ENCODE measurements at places on chromosomes 7 and 10. TPM values are rescaled to one million over a fixed set of nuclear protein-coding genes. Genes with fewer than 3 reads are reported as not detected.

Gene ITGA8
- total RNA-seq, result 2.6 TPM

DNA sequence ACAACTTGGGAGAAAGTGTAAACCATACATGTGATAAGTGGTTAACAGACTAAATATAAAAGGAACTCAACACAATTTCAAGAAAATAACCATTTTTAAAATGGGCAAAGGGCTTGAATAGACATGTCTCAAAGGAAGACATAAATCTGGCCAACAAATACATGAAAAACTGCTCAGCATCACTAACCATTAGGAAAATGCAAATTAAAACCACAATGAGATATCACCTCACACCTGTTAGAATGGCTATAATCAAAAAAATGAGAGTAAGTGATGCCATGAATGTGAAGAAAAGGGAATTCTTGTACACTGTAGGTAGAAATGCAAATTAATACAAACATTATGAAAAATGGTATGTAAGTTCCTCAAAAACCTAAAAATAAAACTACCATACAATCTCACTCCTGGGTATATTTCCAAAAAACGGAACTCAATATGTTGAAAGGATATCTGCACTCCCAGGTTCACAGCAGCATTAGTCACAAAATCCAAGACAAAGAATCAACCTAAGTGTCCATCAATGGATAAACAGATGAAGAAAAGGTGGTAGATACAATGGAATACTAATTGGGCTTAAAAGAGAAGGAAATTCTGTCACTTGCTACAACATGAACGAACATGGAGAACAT, 5.6 kb downstream of the SNX13 start:
- DNase-seq, result no peak

DNA sequence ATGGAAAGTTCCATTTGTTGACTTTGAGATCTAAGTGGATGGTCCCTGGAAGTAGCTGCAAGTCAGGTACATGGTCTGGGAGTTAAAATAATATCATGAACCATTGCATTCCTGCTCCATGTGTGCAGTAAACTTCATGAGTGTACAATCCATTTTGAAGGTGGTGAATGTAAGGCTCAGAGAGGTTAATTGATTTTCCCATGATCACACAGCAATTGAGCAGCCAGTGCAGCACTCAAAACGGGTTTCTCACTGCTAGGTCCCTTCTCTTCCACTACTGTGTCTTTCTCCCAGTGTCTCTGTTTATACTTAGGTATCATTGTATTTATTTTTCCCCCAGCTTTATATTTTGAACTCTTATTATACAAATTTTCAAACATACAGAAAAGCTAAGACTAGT, 9.9 kb downstream of the ZSCAN25 start:
- DNase-seq, result no peak

DNA sequence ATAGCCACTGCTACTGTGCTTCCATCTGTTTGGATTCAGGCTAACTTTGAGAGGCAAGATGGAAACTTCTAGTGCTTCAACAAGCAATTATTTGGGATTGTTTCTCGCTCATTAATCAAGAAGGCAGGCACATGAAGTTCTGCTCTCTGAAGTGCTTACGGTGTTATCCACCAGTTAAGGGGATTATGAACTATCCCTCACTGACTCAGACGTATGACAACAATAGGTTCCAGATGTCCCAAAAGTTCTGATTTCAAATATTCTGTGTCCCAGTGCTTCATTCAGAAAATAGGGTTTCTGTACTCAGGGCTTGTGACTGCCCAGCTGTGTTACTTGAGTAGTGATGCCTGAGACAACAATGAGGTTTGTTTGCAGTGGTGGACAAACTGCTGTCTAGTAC, 81.0 kb downstream of the HACD1 start:
- DNase-seq, result no peak

Gene FGFR2
- 44.3 TPM for total RNA-seq

DNA sequence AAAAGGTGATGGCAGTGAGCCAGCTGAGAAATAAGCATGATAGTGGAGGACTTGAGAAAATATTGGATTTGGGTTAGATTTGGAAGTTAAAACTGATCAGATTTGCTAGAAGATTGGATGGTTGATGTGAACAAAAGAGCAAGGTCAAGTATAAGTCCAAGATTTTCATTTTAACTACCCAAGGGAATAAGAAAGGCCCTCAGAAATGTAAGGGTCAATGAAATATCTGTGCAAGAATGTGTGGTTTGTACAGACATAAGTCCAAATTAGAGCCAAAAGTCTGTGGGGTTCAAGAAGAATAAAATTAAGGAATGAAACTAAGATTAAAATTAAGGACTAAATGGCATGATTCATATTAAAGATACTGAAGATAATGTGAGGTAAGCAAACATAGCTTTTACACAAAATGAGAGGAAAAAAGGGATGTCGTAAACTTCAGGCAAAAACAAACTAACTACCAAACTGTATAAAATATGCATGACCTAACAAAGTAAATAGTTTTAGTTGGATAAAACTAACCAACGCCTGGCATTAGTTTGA, 78.4 kb upstream of the CACNA2D1 start:
- no peak for DNase-seq

GRCh38 chr10:12048547-12048946, 5.9 kb upstream of the UPF2 start:
- no peak for DNase-seq

GRCh38 chr10:71663311-71663710, 56.3 kb downstream of the C10orf105 start:
- no peak for DNase-seq

DNA sequence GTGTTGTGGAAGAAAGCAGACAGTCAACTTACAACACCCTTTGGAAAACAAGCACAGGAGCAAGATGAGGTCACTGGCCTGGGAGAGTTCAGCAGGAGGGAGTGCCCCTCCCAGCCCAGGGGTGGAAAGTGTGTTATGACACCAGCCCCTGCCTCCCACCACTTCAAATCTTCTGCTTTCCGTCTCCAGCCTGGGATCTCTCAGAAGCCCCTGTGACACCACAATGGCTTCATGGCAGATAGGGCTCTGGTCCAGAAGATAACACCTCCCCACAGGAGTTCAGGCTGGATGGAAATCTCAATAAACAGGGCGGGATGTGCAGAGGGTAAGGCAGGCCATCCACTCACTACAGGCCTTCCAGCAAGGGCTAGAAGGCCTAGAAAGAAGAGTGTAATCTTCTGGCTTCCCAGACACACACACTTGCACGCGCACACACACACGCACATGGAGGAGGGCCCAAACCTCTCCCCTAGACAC, 48.7 kb upstream of the ZMIZ1 start:
- no peak for DNase-seq

GRCh38 chr7:130361681-130362080, 17.1 kb downstream of the CPA5 start:
- DNase-seq, result no peak

DNA sequence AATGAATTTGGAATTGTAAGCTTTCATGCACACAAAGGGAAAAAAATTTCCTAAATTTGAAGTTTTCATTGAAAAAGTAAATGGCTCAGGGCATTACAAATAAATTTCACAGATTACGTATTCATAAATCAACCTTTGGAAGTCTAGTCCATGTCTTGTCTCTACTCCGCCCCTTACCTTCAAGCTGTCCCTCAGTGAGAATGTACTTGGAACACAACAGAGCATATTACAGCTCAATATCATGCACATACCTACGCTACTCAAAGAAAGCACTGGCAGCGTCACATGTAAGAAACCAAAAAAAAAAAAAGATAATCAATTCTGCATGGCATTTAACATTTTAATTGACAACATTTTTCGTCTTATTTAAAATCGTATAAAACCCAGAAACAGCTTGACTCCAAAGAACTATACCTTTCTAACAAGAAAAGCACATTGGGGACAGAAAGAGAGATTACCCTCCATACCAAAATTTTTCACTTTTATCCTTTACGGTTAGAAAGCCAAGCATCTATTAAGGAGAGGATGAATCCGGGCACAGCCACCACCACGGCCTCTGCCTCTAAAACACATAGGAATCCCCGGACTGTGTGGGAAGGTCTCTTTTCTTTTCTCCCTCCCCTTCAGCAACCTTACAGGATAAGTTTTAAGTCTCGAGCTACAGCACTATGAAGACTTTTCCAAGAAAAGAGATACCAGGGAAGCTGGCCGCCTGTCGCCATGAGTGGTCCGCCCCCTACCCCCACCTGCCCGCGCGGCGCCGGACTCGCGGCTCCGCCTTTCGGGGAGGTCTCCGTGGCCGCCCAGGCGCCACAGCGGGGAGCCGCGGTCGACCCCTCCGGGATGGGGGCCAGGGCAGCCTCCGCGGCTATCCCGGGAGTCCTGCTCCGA, 1.1 kb downstream of the JMJD1C start:
- DNase-seq, result no peak

- no peak for DNase-seq
Measured at GRCh38 chr10:74035303-74035702, 37.4 kb downstream of the VCL start.

Gene ZNF248
- 19.7 TPM for total RNA-seq

Gene PITX3
- not detected for total RNA-seq

DNA sequence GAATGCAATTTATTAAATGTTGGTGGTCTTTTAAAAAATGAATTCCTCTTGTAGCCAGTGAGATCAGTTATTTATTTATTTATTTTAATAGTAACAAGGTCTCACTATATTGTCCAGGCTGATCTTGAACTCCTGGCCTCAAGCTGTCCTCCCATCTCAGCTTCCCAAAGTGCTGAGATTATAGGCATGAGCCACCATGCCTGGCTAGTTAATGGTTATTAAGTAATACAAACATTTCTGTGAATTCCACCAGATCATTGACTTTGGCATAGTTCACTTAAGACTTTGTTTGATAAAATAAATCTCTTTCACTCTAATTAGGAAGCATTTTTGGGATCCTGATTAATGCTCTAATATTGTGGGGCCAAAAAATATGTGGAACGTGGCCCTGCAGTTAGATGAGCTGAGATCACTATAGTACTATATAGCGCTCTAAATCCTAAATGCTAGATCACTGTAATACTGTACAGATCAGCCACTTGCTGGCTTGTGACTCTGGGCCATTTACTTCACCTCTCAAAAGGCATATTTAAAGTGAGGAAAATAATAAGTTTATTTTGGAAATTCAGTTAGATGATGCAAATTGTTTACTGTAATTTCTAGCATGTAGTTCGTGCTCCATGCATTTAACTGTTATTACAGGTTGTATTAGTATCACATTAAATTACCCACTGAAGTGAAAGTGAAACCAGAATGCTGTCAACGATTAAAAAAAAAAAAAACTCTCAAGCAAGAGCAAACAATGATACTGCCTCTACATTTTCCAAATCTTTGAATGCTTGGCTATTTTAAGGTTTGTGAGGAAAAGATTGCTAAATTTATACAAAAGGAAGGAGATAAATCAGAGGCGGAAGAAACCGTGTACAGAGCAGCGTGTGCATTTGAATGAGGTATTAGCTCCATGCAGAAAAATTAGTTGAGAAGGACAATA, 15.9 kb upstream of the FAS start:
- DNase-seq, result no peak

- no peak for DNase-seq
Measured at GRCh38 chr7:157300369-157300825, 36.4 kb upstream of the DNAJB6 start.

DNA sequence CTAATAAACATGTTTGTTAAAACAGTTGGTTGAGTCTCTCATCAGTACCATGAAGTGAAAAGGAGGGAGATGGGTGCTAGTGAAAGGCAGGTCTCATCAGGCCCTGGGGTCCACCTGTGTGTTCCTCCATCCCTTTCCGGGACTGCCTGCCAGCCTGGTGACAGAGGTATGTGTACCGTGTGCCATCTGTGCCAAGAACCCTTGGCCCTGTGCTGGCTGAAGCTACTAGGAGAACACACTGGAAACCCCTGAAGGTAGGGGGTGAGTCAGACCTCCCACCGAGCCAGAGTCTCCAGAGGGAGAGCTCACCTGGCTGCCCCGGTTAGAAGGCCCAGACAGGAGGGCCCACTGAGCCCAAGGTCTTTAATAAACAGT, 2.3 kb downstream of the DDIT4 start:
- DNase-seq, result peak; percentile 86

DNA sequence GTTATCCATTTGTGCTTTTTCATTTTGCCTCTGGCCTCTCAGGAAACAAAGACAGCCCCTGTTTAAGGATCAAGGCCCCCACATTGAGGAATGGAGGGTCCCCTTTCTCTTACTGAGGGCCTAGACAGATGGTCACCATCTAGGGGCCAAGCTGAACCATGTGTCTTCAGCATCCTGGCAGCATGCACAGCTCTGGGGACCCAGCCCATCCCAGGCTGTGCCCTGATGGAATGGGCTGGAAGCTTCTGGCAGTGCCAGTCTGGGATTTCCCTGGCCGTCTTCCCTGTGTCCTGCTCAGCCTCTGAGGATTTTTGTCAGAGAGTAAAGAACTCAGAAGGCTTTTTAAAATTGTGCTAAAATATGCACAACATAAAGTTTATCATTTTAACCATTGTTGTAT, 116.8 kb downstream of the ITIH5 start:
- no peak for DNase-seq

Gene IFIT3
- total RNA-seq, result 8.2 TPM

- DNase-seq, result no peak
Measured at GRCh38 chr7:136687693-136688322, 180.6 kb upstream of the CHRM2 start.

Gene PPP1R3A
- not detected for total RNA-seq

Gene CTAGE15
- total RNA-seq, result not detected

Gene SLC18A3
- not detected for total RNA-seq

DNA sequence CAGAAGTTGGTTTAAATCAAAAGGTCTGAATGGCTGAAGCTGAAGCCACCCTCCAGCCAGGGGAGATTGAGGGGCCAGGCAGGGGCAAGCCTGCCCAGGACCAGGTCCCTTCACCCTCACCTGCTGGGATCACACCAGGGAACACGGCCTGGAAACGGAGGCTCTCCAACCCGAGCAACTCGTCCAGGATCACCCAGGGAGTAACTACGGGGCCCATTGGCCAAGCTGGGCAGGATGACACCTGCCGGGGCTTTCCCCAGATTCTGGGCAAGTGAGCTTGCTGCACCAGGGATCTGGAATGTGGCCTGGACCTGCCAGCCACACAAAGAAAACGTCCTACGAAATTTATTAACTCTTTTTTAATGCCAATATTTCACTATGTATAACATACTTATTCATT, 30.4 kb upstream of the PPP2R2D start:
- DNase-seq, result no peak

GRCh38 chr10:112424651-112425050, 22.1 kb downstream of the ZDHHC6 start:
- DNase-seq, result no peak
